ENCODE measurements at places on chromosomes 11 and 22.

GRCh38 chr11:123480290-123480815 is 50.3 kb downstream of the GRAMD1B start:
- no peak for DNase-seq

DNA sequence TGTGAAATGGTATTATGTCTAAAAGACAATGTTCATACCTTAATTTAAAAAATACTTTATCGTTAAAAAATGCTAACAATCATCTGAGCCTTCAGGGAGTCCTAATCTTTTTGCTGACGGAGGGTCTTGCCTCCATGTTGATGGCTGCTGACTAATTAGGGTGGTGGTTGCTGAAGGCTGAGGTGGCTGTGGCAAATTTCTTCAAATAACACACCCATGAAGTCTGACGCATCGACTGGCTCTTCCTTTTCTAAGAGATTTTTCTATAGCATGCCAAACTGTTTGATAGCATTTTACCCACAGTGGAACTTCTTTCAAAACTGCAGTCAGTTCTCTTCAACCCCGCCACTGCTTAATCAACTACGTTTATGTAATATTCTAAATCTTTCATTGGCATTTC is 33.6 kb downstream of the TCF20 start:
- DNase-seq, result no peak

DNA sequence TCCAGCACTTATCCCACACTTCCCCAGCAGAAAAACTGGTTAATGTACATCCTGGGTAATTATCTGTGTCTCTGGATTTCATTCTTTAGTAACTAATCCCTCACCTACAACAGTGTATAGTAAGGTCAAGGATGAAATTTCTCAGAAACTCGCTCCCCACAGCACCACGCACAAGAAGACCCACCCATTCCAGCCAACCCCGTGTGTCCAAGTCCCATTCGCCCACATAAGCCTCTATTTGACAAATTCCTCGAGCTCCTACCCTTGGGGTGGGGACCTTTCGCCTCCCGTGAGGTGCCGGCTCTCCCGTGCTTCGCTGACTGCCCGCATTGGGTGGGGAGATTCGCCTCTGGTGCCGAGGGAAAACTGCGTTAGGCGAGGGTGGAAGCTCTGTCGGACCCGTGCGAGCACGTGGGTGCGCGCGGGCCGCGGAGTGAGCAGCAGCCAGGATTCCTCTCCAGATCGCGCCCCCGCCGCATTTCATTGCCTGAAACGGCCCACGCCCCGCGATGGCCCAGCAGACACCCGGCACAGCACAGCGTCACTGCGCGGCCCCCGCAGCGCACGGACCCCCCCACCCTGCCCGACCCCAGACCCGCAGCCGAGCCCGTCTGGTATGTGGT is 866 bp downstream of the EXPH5 start:
- peak; percentile 32 for DNase-seq

GRCh38 chr11:35617687-35618496 is at the start of gene FJX1:
Gene FJX1, plus strand, starts transcription at chr11:35618460. Its CDS starts 177 bp downstream, at chr11:35618637.
- peak; percentile 93 for DNase-seq

DNA sequence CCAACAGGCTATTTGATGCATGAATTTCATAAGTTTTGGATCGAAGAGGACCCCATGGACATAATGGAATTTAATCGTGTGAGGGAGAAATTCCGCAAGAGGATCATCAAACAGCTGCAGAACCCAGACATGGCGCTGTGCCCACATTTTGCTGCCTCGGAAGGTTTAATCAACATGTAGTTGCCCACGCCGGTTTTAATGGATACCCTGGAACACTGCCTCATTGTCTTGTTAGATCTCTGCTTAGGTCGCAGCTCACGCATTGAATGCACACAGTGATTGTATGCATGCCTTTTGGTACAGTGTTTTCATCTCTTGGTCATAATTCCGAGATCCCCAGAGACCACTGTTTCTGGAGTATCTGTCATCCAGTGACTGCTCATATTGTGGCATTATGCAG is 46.8 kb downstream of the SLN start:
- DNase-seq, result no peak

GRCh38 chr11:28835317-28835716 is 727.1 kb downstream of the METTL15 start:
- no peak for DNase-seq

DNA sequence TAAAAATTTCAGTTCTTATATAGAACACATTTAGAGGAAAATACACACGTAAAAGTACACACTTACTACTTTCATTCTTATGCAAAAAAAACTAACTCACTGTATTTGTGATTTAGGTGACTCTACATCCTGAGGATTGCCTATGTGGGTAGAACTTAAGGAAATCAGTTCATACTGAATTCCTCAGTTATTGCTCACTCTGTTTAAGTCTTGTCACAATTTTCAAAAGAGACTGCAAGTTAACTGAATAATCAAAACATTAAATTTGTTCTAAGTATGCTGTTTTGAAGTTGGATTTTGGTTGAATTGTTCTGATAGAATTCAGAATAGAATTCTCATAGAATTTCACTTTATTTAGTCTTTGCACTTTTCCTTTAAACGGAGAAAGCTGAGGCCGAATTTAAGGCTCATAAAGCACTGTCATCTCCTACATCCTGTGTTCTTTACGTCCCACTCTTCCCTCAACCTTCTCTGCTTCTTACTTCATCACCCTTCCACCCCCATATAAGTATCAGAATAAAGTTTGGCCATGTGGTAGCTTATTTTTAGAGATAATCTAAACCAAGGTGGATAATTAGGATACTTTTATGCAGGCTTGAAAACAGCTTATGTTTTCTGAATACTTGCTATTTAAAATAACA is 59.8 kb downstream of the APOL5 start:
- DNase-seq, result peak; percentile 73

GRCh38 chr11:33835143-33835878 is 56.6 kb downstream of the LMO2 start:
- DNase-seq, result peak; percentile 72

GRCh38 chr11:27429761-27430393 is 42.7 kb downstream of the LGR4 start:
- DNase-seq, result no peak

DNA sequence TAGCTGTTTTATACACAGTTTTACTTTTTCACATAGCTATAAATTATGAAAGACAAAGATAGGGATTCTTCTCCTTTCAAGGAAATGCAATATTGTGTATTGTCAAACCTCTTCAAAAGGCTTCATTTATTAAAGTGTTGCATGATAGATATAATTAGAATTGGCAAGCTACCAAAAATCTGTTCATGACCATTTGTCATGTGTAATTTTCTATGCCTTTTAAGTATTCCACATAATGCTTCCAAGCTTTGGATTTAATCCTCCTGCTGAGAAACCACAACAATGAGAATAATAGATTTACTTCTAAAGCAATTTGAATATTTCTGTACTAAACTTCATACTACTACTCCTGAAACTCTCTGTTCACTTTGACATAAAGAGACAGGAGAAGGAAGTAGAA is 403.2 kb upstream of the CCDC179 start:
- DNase-seq, result no peak

GRCh38 chr11:120343429-120343828 is 7.2 kb downstream of the ARHGEF12 start:
- no peak for DNase-seq

DNA sequence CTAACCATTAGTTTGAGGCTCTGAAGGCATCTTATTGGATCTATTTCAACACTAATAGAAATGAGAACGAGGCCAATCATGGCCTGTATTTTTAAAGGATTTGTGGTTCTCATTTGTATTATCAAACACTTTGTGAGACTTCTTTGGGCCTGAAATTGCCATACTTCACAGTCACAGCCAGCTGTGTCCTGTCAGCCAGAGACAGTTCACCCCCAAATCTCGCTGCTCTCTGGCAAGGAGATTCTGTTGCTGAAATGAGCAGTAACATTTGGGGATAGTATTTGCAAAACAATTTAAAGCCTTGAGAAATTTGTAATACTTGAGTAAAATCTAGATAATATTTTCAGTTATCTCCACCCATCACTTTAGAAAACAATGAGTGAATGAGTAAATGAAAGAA is 26.9 kb upstream of the TENM4 start:
- no peak for DNase-seq

- no peak for DNase-seq
These were observed 75.3 kb downstream of the ST3GAL4 start for GRCh38 chr11:126430581-126431335.

GRCh38 chr11:16292167-16292859 is 64.0 kb downstream of the SOX6 start:
- DNase-seq, result no peak

DNA sequence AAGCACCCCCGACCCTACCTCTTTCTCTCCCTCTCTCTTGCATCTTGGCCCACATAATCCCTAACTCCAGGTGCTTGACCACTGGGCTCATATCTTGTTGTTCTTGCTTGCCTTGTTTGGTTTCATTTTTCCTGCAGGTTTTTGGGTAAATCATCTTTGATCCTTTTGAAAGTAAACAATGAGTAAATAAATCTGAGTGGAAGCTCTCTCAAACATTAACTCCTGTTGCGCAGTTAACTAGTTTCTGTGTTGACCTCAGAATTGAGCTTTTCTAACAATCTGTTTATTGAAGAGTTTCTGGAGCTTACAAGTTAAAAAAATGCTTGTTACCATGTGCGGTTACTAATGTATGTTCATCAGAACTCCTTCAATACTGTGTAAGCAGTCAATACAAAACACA is 38.8 kb upstream of the MICAL2 start:
- DNase-seq, result no peak

All from RKO (cell line).